ENCODE measurements at places on chromosomes 1 and 21.
A peak's percentile ranks its signal among the peaks of the same experiment; 100 is the strongest.

- DNase-seq, result no peak
These were observed 3.1 kb upstream of the PGBD5 start for GRCh38 chr1:230429067-230429735.

GRCh38 chr1:162677607-162678371 lies 45.5 kb downstream of the DDR2 start:
- DNase-seq, result no peak

DNA sequence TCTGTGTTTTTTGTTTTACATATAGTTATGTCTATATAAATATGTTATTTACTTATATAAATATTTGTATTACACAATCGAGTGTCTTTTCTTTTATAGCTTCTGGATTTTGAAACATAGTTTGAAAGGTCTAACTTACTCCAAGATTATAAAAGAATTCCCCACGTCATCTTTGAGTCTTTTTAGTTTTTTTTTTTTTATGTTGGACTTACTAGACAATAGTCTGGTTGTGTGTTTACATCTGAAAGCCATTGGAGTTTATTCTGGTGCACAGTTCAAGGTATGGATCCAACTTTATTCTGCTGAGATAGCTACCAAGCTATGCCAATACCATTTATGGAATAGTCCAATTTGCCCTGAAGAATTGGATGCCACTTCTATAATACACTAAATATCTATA lies 26.1 kb upstream of the RCAN3 start:
- no peak for DNase-seq

GRCh38 chr1:179781962-179782361 lies 38.9 kb downstream of the FAM163A start:
- peak; percentile 51 for DNase-seq

- DNase-seq, result no peak
These were observed 32.7 kb upstream of the POFUT2 start for GRCh38 chr21:45320261-45321025.

- DNase-seq, result peak; percentile 50
These were observed 59.2 kb downstream of the IVNS1ABP start for GRCh38 chr1:185257950-185258208.

- DNase-seq, result no peak
These were observed 98.5 kb downstream of the AKT3 start for GRCh38 chr1:243751506-243751905.

DNA sequence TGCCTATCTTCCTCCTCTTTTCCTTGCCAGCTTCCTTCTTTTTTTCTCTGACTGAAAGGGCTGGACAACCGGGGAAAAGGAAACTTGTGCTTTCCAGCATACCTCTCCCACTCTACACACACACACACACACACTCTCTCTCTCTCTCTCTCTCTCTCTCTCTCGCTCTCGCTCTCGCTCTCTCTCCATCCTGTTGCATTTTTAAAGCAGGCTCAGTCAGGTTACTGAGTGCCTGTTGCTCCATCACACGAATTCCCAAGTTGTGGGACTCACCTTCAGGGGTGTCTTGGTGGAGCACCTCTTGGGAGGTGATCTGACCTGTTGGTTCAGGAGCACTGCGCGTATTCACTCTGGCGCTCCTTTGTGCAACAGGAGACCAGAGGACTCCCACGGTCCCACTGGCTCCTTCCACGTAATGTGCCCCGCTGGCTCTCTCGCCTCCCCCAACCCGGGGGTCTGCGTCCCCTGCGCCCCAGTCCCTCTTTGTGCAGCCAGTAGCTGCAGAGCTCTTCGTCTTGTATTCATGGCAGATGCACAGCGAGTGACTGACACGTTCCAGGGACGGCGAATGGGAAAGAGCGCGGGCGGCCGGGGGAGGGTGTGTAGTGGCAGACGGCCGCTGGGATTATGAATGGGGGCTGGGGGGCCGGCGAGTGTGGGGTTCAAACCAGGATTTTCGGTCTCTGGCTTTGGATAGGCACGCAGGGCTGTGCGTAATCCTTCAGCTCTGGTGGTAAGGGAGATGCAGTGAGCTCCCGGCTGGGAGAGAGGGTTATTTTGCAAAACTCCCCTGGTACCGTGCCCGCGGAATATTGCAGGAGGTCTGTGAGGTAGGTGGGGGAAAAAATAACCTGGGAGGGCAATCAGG lies 660 bp upstream of the PDE4B start:
- DNase-seq, result no peak

- DNase-seq, result no peak
These were observed 190.8 kb downstream of the DYRK1A start for GRCh38 chr21:37557261-37557950.

DNA sequence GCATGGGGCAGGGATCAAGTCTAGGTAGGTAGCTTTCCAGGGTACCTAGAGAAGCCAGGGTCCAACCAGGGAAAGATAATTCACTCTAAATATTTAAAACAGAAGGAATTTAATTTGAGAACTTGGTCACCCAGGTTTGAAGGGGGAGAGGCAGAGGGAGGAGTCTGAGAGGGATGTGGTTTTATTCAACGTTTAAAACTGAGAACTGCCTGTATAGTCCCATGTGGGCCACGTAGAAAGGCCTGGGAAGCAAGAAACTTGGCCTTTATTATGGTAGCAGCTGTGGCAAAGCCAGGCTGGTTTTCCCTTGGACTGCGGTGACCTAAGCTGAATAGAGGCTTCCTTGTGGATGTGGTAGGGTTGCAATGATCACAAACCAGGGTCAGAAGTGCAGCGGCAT lies 42.0 kb upstream of the DUSP10 start:
- no peak for DNase-seq

GRCh38 chr1:236492378-236492777 lies 31.4 kb upstream of the LGALS8 start:
- DNase-seq, result no peak

GRCh38 chr1:221723018-221723847 lies 18.7 kb downstream of the DUSP10 start:
- DNase-seq, result no peak

DNA sequence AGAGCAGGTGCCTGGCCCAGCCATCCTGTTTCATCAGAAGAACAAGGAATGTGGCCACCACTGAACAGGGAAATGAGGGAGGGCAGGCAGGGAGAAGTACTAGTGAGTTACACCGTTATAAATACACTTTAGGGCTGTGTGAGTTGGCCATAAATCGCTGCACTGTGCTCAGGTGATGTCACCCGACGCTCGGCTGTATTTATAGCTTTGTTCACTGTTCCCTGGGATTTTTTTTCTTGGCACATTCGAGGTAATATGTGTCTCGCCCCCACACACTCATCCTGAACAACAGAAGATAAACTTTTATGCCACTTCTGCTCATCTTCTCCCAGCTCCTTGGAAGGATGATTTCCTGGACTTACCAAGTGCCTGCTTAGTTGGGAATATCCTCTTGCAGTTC lies 9.0 kb upstream of the KIRREL1 start:
- no peak for DNase-seq

DNA sequence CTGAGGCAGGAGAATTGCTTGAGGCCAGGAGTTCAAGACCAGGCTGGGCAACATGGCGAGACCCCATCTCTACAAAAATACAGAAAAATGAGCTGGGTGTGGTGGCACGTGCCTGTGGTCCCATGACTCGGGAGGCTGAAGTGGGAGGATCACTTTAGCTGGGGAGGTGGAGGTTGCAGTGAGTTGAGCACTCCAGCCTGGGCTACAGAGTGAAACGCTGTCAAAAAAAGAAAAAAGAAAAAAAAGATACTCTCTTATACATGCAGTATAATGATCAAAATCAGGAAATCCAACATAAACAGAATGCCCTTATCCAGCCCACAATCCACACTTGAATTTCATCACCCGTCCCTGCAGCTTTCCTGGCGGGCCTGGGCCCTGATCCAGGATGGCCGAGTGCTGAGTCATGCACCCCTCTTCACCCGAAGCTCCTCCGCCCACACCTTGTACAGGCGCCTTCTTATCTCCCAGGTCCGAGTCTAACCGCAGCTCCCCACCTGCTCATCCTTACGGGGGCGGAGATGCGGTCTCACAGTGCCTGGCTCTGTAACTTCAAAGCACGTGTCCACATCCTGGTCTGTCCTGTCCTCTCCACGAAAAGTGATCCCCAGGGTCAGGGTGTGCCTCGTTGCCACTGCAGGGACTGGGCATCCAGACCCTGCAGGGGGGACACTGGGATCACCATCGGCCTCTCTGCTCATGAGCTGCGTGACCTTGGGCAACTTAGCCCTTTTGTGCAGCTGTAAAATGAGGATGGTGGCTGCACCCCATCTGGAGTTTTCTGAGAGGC lies 120.2 kb upstream of the SLC45A1 start:
- DNase-seq, result peak; percentile 88

GRCh38 chr1:48858200-48858920 lies 81.7 kb upstream of the BEND5 start:
- DNase-seq, result no peak

DNA sequence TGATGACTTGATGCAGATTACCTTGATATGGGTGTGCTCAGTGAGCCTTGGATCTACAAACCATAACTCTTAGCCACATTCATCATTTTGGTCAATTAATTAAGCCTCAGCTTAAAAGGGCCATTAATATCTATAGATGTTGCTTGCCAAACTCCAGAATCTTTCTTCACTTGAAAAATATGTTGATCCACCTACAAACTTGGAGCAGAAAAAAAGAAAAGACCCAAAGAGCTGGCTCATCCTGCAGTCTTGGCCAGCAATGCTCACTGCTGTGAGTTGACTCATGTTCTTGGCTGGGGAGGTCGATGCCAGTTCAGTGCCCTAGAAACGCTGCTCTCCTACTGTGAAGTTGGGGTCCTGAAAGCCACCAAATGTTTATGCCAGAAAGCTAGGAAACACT lies 75.4 kb downstream of the DPT start:
- DNase-seq, result no peak

DNA sequence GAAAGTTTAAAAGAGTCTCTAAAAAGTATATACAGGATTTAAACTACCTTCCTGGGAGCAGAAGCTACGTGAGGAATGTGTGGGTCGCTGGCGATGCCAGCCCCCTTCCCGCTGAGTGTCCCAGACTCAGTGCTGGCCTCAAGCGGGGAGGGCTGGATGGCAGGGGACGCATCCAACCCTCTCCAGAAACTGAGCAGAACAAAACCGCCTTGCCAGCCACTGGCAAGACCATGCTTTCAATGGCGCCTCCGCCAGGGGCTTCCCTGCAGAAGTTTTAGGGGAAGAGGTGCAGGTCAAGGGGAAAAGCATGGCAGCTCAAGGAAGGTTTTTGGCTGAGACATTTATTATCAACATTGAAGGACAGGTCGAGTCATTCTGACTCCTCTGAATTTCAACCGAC lies 26.1 kb downstream of the NADK start:
- DNase-seq, result no peak

DNA sequence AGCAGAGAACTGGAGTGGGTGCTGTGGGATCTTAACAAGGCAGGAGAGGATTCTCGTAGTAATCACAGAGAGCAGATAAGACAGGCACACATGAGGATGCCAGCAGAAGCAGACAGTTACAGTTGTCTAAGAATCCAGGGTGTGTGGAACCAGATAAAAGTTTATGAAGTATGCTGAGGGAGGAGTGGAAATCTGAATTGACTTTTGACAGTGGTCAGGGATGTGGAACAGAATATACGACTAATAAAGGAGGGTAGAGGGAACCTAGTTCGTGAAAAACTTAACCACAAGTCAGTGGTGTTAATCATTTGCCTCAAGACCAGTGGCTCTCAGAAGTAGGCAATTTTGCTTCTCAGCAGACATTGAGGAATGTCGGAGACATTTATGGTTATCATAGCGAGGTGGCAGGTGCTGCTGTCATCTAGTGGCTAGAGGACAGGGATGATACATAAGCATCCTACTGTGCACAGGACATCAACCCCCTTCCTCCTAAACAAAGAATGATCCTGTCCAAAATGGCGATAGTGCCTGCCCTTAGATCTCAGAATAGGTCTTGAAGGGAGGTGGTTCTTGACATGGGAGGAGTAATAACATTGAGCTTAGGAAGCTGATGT lies 3.0 kb downstream of the LRRC8D start:
- DNase-seq, result no peak

GRCh38 chr1:5576011-5576672 lies 416.1 kb downstream of the NPHP4 start:
- DNase-seq, result no peak

DNA sequence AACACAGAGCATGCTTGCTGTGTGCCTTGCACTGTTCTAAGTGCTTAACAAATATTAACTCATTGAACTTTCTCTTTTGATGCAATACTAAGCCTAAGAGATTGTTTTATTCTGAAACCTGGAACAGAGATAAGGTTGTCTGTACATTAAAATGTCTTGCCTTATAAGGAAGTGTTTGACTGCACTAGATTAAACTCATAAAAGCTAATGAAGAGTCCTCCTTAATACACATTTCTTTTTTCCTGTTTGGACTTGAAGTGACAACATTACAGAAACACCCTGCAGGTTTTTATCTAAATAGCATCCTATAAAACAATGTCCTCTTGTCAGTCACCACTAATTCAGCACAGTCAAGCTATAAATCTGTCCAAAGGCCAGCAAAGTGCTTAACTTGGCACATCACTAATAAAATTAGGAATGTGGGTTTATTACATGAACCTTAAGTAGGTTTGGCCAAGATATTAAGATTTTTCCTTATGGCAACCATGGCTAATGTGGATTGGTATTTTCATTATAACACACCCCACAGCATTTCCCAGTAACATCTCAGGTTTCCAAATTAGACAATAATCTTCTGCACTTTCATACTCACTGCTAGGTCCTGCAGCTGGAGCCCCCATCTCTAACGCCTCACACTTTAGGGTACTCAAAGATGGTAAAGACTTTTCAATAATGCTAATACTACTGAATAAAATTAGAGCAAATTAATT lies 389.7 kb downstream of the LMO4 start:
- no peak for DNase-seq

GRCh38 chr1:75952016-75952415 lies 19.8 kb upstream of the ASB17 start:
- no peak for DNase-seq
